ENCODE measurements at places on chromosomes 6 and 20.

- H3K27ac ChIP-seq: no peak overlapping the region
- no peak for DNase-seq
- peaks cover 4% of the 10 kb centered on the region for H3K4me1 ChIP-seq
- H3K4me3 ChIP-seq: no peak overlapping the region
These were observed 57.6 kb downstream of the GOPC start for GRCh38 chr6:117544716-117545115.

DNA sequence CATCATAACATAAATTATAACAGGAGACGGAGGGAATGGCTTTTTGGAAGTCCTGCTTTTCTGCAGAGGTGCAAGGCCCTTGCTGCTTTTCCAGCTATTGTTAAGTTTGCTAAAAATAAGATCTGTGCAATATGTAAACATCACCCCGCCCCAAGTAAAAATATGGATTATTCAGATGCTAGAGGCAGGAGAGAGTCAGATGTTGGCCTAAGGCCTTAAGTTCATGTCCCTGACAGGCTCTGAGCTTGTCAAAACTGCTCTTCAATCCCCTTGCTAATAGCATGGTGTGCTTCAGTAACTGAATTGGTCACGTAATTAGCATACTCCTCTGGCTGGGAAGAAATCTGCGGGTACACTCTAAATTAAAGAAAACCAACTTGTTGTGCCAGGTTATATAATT, 147.5 kb downstream of the BMP2 start:
- no peaks in the 10 kb centered on the region for H3K27me3 ChIP-seq
- no peak overlapping the region for H3K27ac ChIP-seq
- H3K4me3 ChIP-seq: no peak overlapping the region
- no peak for DNase-seq

- no peak overlapping the region for H3K27ac ChIP-seq
- no peak overlapping the region for H3K4me3 ChIP-seq
- DNase-seq: no peak
- no peaks in the 10 kb centered on the region for H3K27me3 ChIP-seq
These were observed 327.6 kb upstream of the ARID1B start for GRCh38 chr6:156449569-156449968.

GRCh38 chr6:106927531-106928398, 46.8 kb downstream of the CD24 start:
- H3K4me1 ChIP-seq: no peaks in the 10 kb centered on the region
- no peak overlapping the region for H3K27ac ChIP-seq
- no peak for DNase-seq
- H3K36me3 ChIP-seq: no peaks in the 10 kb centered on the region

GRCh38 chr6:131063764-131064272, 773 bp upstream of the EPB41L2 start:
- H3K4me1 ChIP-seq: peaks cover 4% of the 10 kb centered on the region
- peak overlapping the region; percentile 82 for H3K27ac ChIP-seq
- no peak for DNase-seq
- no peaks in the 10 kb centered on the region for H3K27me3 ChIP-seq

- H3K36me3 ChIP-seq: no peaks in the 10 kb centered on the region
- H3K4me1 ChIP-seq: no peaks in the 10 kb centered on the region
- no peak for DNase-seq
- no peak overlapping the region for H3K27ac ChIP-seq
- H3K27me3 ChIP-seq: no peaks in the 10 kb centered on the region
These were observed 121.9 kb upstream of the AGPAT4 start for GRCh38 chr6:161395716-161396231.

- no peak for DNase-seq
- H3K4me3 ChIP-seq: no peak overlapping the region
- H3K36me3 ChIP-seq: no peaks in the 10 kb centered on the region
- no peaks in the 10 kb centered on the region for H3K4me1 ChIP-seq
These were observed 155.2 kb downstream of the TTLL2 start for GRCh38 chr6:167479901-167480648.

Data from thoracic aorta (tissue), 2 donors.